ENCODE measurements at places on chromosomes 12 and 14.

DNA sequence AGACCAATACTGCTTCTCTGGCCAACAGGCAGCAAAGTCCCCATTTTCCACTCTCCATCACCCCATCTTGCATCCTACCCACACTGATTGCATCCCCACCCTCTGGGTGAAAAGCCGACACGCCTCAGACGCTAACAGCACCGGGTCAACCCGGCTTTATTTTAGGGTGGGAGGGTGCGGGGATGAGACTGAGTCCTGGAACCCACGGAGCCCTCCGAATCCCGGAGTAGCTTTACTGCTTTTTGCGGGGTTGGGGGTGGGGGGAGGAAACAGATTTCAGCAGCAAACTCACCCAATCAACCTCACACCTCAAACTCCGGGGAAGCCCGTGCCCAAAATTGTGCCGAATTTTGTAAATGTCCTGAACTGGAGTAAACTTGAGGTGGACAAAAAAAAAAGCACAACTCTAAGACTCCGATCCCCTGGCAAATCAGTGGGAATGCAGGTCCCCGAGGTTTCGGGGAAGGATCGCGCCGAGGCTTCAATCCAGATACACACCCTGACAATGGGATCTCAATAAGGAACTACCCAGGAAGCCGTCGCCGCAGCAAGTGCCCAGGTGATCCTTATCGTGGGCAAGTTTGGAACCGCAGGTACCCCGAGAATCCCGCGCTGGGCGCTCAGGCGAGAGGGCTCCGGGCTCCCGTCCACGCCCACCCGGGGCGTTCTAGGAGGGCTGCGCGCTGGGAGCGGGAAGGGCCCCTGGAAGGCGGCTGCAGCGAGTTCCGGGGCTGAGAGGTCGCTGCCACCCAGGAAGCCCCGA, 1.1 kb downstream of the GCH1 start:
- DNase-seq, result peak; percentile 40

DNA sequence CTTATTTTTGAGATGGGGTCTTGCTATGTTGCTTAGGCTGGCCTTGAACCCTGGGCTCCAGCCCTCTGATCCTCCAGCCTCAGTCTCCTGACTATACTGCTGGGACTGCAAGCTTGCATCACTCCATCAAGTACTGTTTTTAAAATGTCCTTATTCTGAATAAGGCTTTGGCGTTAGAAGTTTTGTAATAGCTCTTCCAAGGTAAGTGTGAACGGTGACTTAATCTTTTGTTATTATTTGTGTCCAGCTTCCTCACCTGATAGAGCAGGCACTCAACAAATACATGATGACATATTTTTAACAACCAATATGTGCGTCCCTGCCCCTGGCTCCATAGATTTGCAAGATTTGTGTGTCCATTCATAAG, 1.4 kb downstream of the C1RL start:
- no peak for DNase-seq

DNA sequence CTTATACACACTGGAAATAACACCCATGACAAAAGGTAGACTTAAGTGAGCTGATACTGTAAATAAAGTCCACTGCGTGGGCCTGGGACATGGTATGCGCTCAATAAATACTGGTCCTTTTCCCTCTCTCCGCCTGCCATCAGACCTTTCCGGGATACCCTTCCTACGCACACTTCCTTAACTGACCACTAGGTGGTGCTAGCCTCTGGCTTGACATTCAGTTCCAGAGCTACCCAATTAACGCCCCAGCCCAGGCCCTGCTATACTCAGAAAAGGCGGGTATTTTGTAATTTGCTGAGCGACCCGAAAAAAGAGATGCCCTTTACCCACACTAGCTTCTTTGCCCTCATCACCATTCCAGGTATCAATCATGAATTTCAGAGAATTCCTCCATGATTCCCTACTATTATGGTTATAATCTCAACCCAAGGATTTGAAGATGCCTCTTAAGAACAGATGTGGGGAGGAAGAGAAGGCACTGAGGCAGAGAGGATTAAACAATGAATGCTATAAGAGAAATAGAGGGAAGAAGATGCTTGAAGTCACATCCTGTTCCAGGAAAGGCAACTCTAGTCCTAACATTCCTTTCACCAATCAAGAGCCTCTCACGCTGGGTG, 3.9 kb upstream of the LRP1 start:
- DNase-seq, result peak; percentile 33

- DNase-seq, result no peak
Observed at GRCh38 chr12:13195250-13195649, 1.3 kb upstream of the EMP1 start.

DNA sequence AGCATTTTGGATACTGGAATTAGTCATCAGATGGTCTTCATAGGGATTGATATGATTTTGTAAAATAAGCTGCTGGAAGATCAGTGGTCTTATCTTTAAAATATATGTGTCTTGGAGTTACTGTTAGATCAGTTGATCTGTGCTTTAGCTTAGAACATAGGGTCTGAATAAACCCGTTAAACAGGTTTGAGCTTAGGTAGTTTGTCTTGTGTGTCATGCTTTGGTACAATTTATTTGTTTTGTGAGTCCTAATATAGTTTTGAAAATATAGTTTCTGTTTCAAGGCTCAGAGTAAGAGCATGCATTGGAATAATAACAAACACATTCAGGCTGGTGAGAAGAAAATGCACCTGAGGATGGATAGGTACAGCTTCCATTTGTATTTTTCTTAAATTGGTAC, 505.0 kb downstream of the SLC16A7 start:
- no peak for DNase-seq

GRCh38 chr12:120110550-120111501, 5.7 kb downstream of the RAB35 start:
- DNase-seq, result no peak

DNA sequence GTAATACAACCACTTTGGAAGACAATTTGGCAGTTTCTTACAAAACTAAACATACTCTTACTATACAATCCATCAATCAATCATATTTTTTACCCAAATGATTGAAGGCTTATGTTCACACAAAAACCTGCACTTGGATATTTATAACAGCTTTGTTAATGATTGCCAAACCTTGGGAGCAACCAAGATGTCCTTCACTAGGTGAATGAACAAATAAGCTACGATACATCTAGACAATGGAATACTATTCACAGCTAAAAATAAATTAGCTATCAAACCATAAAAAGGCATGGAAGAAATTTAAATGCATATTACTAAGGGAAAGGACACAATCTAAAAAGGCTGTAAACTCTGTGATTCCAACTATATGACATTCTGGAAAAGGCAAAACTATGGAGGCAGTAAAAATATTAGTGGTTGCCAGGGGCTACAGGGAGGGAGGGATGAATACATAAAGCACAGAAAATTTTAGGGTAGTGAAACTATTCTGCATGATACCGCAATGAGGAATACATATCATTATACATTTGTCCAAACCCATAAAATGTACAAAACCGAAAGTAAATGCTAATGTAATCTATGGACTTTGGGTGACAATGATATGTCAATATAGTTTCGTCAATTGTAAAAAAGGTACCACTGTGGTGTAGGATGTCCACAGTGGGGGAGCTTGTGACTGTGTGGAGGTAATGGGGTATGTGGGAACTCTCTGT, 70.5 kb downstream of the GPR65 start:
- DNase-seq, result no peak

GRCh38 chr12:42992826-42993225, 403.3 kb upstream of the PRICKLE1 start:
- DNase-seq, result no peak

DNA sequence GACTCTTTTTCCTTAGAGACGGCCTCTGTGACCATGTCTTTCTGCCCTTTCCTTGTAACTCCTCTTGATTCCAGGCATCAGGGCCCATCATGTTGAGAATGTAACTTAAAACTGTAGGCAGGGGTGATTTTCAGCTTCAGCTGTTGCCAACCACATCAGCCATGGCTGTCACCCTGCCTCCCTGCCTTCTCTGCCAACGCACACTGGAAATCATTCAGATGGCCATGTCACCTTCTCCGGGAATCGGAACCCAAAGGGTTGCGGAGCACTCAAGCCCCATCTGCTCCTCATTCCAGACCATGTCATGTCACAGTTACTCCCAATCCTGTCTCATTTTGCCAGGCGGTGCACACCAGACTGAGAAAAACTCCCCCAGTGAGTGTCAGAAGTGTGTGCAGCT, 72.1 kb downstream of the EMP1 start:
- no peak for DNase-seq

DNA sequence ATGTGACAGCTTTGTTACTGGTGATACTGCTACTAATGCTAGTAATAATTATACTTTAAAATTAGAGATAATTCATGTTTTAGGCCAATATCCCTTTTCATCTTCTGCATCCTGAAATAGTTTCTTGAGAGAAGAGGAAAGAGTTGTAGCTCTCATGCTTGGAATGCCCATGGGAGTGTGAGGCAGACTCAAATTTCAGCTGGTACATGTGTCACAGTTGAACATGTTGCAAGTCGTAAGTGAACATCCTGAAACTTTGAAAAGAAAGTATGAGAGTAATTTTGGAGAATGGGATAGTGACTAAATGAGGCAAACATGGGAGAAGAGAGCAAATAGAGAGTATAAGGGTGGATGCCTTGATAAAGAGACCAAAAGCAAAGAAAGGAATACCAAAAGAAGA, 168.0 kb downstream of the TMTC3 start:
- DNase-seq, result no peak

DNA sequence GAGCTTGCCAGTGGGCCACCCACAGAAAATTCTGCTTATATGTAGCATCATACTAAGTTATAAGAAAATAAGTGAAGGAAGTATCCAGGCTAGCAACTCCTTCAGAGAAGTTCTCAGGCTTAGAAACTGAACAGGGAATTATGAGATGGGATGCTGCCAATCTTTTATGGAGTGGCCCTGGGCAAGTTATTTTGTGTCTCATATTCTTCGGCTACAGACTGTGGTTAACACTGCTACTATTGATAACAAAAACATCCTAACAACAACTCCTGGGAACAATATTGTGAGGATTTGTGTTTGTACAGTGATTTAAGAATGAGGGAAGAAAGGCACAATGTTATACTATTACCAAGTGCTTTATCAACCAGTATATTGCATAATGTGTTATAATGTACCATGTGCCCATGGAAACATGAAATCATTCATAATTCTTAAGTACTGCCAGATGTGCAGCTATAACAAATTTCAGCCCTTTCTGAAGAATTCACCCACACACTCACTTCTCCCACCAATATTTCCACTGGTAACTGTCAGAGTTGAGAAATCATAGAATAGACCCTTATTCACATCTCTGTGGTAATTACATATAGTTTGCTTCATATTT, 113.3 kb upstream of the SOX5 start:
- no peak for DNase-seq

DNA sequence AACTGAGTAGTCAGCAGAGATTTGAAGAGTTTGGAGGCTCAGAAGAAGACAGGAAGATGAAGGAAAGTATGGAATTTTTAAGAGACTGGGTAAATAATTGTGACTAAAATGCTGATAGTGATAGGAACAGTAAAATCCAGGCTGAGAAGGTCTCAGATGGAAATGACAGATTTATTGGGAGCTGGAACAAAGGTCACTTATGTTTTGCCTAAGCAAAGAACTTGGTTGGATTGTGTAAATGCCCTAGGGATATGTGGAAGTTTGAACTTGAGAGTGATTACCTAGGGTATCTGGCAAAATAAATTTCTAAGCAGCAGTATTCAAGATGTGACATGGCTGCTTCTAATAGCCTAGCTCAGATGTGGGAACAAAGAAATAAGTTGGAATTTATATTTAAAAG, 180.9 kb downstream of the TRHDE start:
- DNase-seq, result no peak

DNA sequence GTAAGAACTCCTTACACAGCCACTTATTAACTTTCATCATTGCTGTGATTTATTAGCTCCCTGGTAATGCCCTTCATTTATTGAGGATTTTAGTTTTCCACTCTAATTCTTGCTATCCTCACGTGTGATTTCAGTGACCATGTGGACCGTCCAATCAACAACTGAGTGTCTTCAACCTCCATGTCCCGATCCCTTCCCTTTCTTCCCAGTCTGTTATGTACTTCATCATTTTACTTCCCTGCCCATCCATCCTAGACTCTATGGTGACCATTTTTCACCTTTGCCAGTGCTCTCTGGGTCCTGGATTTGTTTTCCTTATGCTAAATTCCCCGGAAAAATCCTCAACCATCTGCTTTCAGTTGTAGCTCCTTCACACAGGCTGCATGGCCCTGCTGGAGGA, 111.0 kb downstream of the MSRB3 start:
- no peak for DNase-seq

GRCh38 chr14:90567991-90568390, 171.2 kb downstream of the CALM1 start:
- DNase-seq, result no peak

GRCh38 chr14:74278080-74278479, 24.7 kb downstream of the ABCD4 start:
- no peak for DNase-seq

DNA sequence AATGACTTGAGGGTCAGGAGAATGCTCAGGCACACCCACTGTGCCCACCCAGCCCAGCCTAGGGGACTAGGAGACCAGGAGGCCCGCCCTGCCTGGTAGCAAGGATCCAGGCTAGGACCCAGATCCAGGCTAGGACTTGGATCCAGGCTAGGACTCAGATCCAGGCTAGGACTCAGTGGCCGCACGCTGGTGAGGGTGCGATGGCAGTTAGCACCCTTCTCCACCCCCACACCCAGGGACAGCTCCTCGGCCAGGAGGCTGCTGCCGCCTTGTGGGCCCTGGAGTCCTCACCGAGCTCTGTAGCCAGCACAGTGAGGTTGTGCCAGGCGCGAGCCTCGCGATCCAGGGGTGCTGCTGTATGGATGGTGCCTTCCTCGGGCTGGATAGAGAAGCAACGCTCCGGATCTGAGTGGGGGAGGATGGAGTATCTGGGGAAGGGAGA, 5.1 kb downstream of the CDH24 start:
- DNase-seq, result no peak

DNA sequence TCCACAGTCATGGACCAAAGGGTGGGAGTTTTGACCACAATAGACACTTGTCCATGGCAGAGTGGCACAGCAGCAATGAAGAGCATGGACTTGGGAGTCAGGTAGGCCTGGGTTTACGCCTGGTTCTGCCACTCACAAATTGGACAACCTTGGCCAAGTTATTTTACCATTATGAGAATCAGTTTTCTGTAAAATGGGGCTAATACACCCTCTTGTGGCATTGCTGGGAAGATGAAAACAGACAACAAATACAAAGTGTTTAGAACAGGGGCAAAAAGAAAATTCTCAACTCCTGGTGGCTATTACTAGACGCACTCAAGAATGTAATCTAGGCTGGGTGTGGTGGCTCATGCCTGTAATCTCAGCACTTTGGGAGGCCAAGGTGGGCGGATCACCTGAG, 2.6 kb downstream of the C12orf43 start:
- DNase-seq, result no peak

Data from NK-92 treated with Interleukin-12 subunit alpha and Interleukin-12 subunit beta, amount 100 ng/mL, for 24 hours (cell line).